ENCODE measurements at places on chromosomes 6 and 20. TPM values are rescaled to one million over a fixed set of nuclear protein-coding genes. Genes with fewer than 3 reads are reported as not detected.

MOG gene
- total RNA-seq, result 14.7 TPM

RAB44 gene
- 0.05 TPM for total RNA-seq

TRAM2 gene
- total RNA-seq, result 11.0 TPM

COL19A1 gene
- total RNA-seq, result 1.9 TPM

CALHM5 gene
- 2.1 TPM for total RNA-seq

HCRTR2 gene
- not detected for total RNA-seq

HM13 gene
- 39.0 TPM for total RNA-seq

C6orf118 gene
- total RNA-seq, result not detected

MED23 gene
- total RNA-seq, result 10.8 TPM

PRDM1 gene
- 0.85 TPM for total RNA-seq

PRR3 gene
- total RNA-seq, result 2.0 TPM

CUL9 gene
- 14.7 TPM for total RNA-seq

SAMD10 gene
- 5.6 TPM for total RNA-seq

KHDC3L gene
- not detected for total RNA-seq

STAU1 gene
- total RNA-seq, result 63.4 TPM

FOXS1 gene
- 1.6 TPM for total RNA-seq

SGK2 gene
- 0.30 TPM for total RNA-seq

All from left ventricle myocardium inferior (tissue), 1 donor.